ENCODE measurements at places on chromosomes 1 and 21.

DNA sequence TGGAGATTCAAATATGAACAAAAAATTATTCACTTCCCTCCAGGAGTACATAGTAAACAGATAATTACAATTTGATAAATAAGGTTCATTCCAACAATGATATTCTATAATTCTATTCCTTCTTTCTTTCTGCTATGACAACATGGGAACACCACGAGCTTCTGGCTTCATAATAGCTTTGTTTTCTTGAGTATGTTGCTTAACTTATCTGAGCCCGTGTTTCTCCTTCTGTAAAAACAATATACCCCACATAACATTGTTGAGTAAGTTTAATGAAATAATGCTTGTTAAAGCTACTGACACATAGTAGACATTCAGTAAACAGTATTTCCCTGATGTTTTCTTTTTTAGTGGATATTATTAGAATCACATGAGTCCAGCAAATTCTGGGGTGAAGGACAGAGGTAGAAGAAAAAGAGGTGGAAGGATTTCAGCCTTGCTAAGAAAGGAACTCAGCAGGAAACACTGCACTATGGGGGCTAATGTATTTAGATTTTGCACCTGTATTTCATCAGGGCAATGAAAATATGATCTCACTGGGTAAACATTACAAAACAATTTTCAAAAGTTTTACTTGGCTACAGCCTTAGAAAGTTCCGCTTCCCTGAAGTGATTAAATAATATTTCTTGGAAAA is 430.8 kb upstream of the C1orf87 start:
- no peak for DNase-seq

DNA sequence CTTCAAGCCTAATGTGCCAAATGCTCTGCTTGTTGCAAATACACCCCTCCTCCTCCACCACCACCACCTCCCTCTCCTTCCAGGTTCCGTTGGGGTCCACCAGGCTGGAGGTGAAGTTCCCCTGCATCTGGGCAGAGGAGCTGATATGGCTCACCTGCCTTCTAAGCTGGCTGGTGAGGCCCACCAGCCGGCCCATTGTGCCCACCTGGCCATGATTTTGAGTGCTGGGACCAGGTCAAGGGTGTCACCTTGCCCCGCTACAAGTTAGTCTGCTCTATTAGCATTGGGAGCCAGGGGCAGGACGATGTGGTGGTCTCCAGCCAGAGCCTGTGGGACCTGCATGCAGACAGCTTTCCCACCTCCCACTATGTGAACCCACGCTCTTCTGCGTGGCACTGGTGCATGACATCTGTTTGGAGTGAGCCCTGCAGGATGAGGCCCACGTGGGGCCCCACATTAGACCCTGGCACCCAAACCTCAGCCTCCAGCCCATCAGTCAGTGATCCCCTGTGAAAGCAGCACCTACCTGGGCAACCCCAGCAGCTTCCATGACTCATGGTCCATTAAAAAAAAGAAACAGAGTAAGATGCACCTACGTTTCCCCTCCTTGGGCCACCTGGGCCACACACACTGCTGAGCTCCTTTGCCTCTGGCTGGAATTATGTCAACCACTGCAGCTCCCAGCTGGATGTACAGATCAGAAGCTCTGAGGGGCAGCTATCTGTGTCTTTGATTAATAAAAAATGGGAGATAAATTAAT is 15.6 kb upstream of the CDCP2 start:
- no peak for DNase-seq

GRCh38 chr1:51410568-51411460 is 80.5 kb upstream of the TTC39A start:
- no peak for DNase-seq

DNA sequence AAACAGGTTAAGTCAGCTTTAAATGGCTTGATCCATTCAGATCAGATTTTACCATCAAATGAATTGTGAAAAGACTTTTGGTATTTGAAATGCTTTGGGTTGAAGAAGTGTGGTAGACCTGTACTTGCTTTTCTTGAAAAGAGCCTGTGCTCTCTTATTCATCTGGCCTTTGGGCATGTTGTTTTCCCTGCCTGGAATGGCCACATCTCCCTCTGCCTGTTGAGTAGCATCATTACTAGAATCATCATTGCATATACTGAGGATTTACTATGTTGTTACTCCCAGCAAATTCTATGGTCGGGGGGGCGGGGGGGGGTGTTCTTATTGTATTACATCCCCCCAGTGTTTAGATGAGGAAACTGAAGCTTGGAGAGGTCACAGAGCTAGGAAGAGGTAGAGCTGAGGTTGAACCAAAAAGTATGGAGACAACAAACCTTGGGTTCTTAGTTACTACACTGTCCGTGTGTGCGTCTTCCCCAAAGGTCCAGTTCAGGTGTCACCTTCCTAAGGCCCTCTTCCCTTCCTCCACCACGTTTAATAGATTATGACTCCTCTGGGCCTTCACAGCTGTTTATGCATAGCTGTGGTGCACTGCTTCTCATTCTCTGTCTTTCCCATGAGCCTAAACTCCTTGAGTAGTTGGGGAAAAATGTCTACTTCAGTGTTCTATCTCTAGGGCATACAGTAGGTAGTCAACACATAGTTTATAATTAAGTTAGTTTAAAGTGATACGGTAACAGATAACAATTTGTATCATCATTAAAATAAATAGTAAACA is 246.4 kb upstream of the HOOK1 start:
- DNase-seq = no peak

DNA sequence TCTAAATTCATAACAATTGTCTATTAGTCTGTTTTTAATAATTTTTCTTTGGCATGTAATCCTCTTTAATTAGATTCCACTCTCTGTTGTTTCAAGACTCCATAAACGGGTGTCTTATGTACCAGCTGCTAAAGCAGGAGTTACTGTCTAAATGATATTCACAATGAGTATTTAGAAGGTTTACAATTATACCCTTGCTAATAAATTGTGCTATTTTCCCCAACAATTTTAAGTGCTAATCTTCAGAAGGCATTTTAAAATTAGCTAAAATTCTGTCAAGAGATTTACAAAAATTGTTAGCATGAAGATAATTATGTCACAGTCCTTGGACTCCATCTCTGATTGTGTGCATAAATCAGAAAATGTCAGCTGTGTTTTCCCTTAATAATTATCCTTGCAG is 83.7 kb downstream of the DPYD start:
- DNase-seq = no peak

- DNase-seq = no peak
These were observed 31.2 kb downstream of the TSEN15 start for GRCh38 chr1:184082541-184083415.

- peak; percentile 97 for DNase-seq
These were observed 3.6 kb upstream of the ZBTB7B start for GRCh38 chr1:154998818-154999570.

GRCh38 chr1:160997323-160998038 is 23.5 kb downstream of the F11R start:
- peak; percentile 79 for DNase-seq

DNA sequence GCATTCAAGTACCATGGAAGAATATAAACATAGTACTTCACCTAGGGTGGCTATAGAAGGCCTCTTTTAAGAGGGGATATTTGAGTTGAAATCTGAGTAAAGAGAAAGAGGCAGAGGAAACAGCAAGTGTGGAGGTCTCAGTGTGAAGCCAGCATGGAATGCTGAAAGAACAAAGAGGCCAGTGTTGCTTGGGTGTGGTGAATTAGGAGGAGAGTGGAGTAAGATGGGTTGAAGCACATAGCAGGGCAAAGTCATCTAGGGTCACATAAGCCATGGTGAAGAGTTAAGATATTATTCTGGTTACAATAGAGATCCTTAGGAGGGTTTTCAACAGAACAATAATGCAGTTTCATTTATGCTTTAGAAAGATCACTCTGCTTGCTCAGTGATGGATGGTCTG is 37.5 kb downstream of the C1orf141 start:
- DNase-seq = no peak

DNA sequence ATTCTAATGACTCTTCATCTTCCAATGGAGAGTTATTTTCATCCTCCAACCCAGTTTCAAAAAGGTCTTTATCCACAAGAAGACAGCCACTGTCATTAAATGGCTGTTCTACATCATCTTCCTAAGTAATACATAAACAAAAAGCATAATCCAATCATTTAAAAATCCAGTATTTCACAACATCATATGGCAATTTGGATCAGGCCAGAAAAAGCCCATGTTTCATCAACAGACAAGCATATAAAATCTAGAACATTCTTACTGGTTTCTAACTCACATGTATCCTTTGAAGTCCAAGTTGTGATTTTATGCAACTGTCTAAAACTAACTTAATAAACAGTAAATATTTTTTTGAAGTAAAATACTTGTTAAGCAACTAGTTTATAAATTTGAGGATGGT is 6.6 kb downstream of the CLSPN start:
- DNase-seq = no peak

- no peak for DNase-seq
These were observed 13.3 kb downstream of the MFAP2 start for GRCh38 chr1:16967095-16967575.

DNA sequence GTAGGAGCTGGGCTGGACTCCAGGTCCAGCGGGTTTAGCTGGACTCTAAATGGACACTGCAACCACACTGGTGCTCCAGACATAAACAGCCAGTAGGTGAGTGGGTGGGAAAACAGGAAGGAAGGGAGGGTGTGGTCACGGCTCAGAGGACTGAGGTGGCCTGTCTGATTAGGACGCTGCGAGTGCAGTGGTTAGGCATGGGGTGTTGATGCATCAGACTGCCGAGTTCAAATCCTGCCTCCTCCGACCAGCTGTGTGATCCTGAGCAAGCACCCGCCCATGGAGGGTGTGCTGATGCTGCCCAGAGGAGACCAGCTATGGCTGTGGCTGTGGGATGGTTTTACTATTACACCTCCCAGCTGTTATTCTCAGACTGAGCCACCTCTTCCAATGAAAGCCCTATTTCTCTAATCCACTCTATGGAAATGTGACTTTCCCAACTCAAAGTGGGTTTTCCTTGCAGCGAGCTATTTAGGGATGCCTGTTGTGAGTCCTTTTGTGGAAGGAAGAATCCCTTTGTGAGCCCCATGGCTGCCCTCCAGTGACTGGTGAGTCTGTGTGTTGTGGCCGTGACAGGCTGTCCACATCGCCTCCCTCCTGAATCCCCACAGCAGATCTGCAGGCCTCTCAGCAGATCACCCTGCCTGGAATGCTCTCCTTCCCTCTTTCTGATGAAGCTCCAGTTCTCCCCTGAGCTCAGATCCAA is 56.6 kb upstream of the EDN2 start:
- DNase-seq = no peak

DNA sequence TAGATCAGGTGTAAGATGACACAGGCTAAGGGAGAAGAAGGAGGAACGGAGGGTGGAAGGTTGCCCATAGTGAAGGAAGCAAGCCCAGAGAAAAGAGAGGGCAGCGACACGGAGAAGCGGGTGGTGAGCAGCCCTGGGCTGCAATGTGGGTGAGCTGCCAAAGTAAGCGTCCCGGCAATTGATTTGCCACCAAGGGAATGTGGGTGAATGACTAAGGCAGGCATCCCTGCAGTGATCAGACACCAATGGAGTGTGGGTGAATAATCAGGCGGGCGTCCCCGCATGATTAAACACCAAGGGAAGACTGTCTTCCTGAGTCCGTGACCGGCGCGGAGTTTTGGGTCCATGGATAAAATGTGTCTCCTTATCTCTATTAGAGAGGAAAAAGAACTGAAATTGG is 79.6 kb downstream of the UCHL5 start:
- DNase-seq = no peak

Measured in NAMALWA (cell line).